NCI-H2081 treated with DMSO at 0.1 percent for 48 hours (cell line): ENCODE measurements at places on chromosomes 16 and 17.

GRCh38 chr16:79656553-79657115, 56.1 kb upstream of the MAF start:
- no peak for DNase-seq

- DNase-seq, result no peak
Measured at GRCh38 chr16:3252967-3253366, 3.5 kb downstream of the MEFV start.

DNA sequence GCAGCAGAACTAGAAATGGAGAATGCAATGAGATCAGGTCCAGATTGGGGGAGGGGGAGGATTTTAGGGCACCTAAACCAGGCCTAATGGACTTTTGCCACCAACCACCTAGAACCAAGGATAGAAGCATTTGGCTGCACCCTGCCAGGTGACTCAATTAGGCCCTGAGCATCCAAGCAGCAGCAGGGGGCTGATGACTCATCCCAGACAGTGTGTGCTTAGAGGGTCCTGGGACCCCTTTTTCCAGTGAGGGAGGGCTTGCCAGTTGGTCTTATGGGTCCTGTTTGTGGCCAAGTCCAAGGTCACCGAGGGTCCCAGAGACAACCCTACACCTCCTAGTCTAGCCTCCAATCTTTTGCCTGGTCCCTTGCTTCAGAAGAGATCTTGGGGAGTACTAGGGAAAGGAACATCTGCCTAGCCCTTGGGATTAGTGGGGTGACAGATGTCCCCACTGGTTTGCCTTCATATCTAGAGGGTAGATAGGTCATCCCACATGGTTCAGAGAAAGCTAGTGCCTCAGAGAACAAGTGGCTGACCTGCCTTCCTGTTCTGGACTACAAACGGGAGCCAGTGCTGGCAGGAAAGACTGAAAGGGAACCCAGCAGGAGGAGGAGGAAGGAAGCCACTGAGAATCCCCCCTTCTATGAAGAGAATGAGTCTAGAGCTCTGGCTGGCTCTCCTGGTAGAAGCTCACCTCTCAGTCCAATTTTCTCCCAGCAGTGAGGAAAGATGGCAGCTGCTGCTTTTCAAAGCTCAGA, 1.6 kb upstream of the TBKBP1 start:
- DNase-seq, result no peak

DNA sequence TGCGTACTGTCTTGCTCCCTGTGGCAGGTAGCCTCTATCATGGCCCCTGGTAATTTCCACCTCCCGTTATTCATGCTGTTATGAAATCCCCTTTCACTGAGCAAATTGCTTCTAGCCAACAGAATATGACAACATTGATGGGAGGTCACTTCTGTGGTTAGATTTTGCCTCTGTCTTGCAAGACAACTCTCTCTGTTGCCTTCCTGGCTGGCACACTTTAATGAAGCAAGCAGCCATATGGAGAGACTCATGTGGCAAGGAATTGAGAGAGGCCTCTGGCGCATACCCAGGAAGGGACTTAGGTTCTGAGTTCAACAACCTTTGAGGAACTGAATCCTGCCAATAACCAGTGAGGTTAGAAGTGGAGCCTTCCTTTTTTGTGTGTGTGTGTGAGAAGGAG, 51.8 kb upstream of the GPRC5B start:
- DNase-seq, result no peak

GRCh38 chr16:74865922-74866598, 91.4 kb upstream of the FA2H start:
- no peak for DNase-seq

GRCh38 chr17:32208436-32208835, 57.2 kb upstream of the RHBDL3 start:
- no peak for DNase-seq

DNA sequence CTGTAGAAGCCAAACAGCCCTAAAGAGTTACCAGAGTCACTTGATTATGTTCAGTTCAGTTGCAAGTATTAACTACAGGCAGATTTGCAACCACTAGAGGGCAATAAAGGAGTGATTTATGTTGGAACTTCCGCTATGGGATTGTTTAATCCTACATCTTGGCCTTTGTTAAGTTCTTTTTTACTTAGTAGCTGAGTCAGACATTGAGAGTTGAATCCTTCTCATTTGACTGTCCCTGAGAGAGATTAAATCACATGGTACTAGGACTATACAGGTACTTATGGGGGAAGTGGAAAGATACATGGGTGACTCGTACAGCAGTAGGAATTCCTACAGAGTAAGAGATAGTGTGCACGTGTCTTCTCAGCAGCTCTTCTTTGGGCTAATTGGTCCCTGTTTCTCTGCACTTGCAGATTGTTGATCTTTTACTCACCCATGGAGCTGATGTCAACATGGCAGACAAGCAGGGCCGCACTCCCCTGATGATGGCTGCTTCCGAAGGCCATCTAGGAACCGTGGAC, 40.3 kb downstream of the CYB561 start:
- DNase-seq, result no peak

GRCh38 chr17:35578929-35579432, 610 bp upstream of the PEX12 start:
- no peak for DNase-seq

GRCh38 chr17:45269912-45270311, 8.0 kb upstream of the SPATA32 start:
- DNase-seq, result no peak

GRCh38 chr17:49556223-49556943, 19.3 kb upstream of the NXPH3 start:
- DNase-seq, result peak; percentile 35

GRCh38 chr17:83144421-83145357, 65.3 kb downstream of the METRNL start:
- no peak for DNase-seq

- DNase-seq, result no peak
Measured at GRCh38 chr17:36907407-36907806, 29.9 kb upstream of the LHX1 start.

- no peak for DNase-seq
Measured at GRCh38 chr17:76982408-76983074, 114.3 kb downstream of the MGAT5B start.

DNA sequence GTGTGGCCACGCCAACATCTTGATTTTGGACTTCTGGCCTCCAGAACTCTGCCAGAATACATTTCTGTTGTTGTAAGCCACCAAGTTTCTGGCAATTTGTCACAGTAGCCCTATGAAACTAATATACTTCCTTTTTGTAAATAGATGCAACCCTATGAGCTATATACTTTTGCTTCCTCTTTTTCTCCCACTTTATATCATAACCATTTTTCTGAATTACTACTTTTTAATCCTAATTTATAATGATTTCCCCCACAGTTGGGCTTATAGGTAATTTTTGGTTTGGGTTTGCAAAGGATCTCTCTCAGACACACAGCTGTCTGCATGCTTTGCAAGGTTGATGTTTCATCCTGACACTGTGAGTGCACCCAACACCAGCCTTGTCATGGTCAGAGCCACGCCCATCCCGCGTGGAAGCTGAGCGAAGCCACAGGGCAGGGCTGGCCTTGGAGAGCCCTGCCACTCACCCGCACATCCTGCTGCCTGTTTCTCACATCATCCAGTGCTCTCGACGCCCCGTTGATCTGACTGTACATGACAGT, 5.8 kb downstream of the TRIM25 start:
- no peak for DNase-seq

DNA sequence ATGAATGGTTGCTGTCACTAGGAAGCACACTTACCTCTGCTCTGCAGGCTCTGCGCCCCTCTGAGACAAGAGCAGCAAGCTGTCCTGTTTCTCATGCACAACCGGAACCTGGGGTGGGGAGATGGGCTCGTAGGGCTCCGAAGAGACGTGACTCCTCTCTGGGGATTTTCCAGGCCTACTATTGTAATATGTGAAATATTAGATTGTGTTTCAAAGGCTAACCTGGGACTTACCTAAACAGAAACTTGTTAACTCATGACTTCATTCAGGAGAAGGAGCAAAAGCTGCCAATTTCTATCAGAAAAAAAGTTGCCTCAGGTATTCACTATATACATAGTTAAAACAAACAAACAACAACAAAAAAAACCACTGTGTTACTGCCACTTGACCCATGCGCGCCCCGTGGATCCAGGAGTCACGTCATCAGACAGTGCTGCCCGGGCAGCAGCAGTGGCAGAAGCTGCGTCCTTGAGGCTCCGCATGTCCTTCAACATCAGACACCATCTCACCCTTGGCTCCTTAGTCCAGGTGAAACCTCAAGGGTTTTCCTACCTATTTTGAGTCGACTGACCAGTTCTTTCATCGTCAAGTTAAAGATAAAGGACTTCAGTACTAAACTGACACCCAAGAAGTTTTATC, 49.3 kb downstream of the TTC19 start:
- DNase-seq, result no peak

DNA sequence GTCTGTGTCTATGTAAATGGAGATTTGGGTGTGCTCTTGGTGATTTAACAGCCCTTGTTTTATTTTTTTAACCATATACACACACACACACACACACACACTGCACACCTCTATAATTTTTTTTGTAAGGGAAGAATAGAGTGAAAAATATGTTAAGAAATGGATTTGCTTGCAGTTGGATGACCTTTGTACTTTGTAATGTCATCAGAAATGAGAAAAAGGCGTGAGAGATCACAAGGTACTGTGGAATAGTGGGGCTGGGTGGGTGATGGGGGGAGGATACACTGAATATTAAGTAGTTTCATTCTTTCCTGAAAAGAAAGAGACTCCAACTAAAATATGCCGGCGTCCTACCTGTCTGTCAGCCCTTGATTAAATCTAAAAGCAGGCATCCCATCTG, 38.7 kb downstream of the SALL1 start:
- DNase-seq, result no peak

DNA sequence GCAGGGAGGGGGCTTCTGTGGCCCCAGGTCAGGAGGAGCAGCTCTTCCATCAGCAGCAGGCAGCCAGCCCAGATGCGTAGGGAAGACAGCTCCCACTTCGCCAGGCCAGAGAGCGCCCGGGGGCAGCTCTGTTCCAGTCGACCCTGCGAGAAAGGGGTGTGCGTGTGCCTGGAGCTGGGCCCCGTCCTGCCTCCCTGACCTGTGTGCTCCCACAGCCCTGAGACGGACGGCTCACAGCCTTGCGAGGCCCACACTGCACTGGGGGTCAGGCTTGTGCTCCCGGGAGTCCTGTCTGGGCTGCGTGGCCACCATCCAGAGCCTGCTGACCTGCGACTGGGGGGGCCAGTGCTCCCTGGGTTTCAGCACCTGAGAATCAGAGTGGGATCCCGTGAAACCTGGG, 469 bp upstream of the MSLN start:
- no peak for DNase-seq

- DNase-seq, result no peak
Measured at GRCh38 chr17:8806926-8807550, 7.9 kb upstream of the MFSD6L start.

- no peak for DNase-seq
Measured at GRCh38 chr16:11283820-11284248, 2.7 kb upstream of the PRM1 start.

- no peak for DNase-seq
Measured at GRCh38 chr16:86584726-86585721, 6.7 kb downstream of the FOXL1 start.

- DNase-seq, result no peak
Measured at GRCh38 chr16:87966685-87967185, 15.5 kb downstream of the BANP start.

DNA sequence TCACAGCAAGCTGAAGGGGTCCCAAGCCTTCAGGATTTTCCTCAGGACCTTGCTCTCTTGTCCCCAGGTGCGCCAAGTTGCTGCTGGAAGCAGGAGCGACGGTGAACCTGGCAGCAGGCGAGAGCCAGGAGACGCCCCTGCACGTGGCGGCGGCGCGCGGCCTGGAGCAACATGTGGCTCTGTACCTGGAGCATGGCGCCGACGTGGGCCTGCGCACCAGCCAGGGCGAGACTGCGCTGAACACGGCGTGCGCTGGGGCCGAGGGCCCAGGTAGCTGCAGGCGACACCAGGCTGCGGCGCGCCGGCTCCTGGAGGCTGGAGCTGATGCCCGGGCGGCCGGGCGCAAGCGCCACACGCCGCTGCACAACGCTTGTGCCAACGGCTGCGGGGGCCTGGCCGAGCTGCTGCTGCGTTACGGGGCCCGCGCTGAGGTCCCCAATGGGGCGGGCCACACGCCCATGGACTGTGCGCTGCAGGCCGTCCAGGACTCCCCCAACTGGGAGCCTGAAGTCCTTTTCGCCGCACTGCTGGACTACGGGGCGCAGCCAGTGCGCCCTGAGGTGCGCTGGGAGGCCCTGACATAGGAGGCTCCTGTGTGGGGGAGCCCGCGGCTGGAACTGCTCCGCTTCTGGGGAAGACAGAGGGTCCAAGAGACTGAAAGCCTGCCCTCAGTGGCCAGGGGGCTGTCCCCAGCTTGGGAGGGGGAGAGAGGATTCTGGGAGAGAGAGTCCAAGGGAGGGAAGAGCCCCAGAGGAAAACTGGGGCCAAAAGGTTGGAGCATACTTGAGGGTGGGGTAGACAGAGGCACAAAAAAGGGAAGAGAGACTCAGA, 6.4 kb downstream of the ASB16 start:
- DNase-seq, result no peak

DNA sequence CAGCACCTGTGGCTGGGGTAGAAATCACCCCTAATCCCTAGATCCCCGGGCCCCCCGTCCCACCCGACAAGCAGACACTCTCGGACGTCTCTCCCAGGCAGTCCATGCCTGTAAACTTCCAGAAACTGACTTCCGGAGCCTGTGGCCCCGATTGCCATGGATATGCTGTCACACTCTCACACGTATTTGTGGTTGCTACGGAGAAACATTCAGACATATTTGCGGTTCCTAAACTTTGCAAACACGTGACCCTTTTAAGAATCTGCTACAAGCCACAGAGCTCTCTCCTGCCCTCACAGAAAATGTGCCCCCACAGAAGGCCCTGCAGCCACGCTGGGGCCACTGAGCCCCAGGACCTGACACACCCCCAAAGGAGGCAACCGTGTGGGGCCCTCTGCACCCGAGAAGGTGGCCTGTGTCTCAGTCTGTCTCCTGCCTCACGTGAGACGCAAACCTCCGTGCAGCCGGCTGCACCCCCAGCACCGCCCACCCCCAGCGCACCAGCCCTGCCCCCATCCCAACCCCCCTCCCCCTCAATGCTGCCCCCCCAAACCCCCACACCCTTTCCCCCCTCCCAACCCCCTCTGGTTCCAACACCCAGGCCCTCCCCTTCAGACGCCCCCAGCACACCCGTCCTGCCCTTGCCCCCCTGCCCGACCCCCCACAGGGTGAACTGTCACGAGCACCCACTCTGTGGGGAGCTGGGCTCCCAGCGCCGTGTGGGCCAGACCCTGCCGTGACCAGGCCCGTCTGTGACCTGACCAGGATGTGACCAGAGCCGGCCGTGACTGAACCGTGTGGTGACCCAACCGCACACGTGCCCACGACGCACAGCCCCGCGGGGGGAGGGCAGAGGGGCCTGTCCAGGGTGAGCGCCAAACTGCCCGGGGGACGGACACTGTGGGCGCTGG, 66.3 kb upstream of the METRNL start:
- DNase-seq, result no peak

GRCh38 chr17:37301288-37301687, 74.5 kb upstream of the C17orf78 start:
- no peak for DNase-seq
